ENCODE measurements at places on chromosomes 7 and 10.

DNA sequence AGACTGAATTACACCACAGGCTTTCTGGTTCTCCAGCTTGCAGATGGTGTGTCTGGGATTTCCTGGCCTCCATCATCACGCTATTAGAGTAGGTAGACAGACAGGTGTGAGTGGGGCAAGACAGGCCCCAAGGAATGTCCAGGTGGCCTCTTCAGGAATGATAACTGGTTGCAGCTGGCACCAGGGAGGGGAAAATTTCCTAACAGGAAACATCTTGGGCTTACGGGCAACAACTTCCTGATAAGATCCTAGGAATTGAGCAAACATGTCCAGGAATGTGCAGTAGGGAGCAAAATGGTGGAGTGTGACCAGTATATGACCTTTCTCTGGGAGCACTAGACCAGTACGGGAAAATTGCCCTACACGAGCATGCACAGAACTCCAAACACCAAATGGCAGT, 11.3 kb downstream of the XRCC2 start:
- DNase-seq = no peak

- no peak for DNase-seq
Measured at GRCh38 chr10:62512732-62513475, 138.7 kb downstream of the ZNF365 start.

GRCh38 chr10:37390926-37391325, 265.5 kb downstream of the ANKRD30A start:
- DNase-seq = no peak

DNA sequence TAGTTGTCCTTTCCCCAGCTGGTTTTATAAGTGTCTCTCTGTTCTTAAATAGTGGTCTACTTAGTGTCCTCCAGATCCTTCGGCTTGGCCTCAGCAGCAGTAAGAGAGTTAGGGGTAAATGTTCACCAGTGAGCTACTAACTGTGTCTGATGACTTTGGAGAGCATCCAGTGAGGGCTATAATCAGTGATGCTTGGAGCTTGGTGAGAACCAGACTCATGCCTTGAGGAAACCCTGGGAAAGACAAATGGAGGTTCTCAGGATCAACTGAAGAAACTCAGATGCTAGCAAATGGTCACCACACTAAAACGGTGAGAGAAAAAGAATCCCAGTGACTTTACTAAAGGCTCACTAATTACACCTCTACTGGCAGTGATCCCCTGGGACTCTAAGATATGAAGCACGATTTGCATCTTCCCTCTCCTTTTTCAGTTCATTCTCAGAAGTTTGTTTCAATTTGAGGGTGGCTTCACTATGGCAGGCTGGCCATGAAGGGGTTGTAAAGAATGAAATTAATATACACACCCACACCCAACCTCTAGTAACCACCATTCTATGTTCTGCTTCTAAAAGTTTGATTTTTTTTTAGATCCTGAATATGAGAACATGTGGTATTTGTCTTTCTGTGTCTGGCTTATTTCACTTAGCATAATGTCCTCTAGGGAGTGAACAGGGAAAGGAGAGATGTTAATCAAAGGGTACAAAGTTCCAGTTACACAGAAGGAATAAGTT, 177.9 kb downstream of the PDE1C start:
- DNase-seq = no peak

GRCh38 chr10:22610610-22611009, 103.8 kb downstream of the PIP4K2A start:
- DNase-seq = no peak

Data from erythroblast (primary cell).